ENCODE measurements at places on chromosomes 1 and 21.

GRCh38 chr1:65564493-65564892, 144.0 kb downstream of the LEPR start:
- DNase-seq = no peak

DNA sequence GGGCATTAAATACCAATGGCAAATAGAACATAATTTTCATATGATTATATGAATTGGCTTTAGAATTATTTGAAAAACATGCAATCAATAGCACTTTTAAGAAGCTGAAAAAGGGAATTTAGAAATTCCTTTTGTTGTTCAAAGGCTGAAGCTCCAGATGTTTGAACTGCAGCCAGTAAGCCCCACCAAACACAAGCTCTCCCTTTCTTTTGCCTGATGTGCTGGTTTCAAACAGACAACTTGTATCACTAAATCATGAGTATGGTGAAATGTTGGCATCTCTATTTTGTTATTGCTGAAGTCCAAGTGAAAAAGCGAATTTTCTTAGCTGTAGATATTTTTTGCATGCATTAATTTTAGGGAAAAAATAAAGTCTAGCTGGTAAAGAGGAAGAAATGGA, 27.5 kb upstream of the NCAM2 start:
- DNase-seq = no peak

GRCh38 chr1:62304515-62304914, 14.7 kb downstream of the KANK4 start:
- DNase-seq = no peak

DNA sequence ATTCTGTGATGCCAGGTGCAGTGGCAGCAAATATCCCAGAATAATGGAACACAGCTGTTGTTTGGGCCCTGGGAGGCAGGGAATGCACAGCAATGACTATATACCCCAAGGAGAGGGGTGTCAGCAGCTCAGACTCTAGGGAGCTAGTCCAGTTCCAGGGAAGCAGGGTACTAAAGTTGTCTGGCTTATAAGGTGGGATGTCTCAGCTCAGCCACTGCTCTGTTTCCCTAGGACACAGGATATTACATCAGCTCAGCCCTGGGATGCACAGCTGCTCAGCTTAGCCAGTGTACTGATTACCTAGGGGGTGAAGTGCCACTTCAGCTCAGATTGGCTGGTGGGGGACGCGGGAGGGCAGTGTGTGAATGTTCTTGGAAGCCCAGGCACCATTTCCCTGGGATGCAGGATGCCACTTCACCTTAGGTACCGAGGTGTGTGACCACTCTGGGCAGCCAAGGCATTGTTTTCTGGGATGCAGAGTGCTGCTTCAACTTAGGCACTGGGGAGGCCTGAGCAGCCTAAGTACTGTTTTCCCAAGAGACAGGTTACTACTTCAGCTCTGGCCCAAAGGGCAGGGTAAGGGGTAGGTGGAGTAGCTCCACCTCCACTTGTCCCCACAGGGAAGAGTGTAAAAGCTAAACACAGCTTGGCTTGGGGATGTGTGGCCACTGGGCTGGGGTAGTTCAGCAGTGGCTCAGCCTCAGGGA, 59.4 kb downstream of the DIPK1A start:
- no peak for DNase-seq

DNA sequence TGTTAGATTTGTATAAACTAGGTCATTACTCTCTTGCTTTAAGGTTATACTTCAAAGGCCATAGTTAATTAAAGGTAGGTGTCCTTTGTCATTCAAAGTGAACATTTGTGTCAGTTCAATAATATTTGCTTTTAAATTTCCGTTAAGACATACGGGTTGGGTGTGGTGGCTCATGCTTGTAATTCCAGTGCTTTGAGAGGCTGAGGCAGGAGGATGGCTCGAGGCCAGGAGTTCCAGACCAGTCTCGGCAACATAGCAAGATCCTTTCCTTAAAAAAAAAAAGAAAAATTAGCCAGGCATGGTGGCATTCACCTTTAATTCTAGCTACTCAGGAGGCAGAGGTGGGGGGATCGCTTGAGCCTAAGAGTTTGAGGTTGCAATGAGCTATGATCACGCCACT, 80.4 kb downstream of the KIF26B start:
- DNase-seq = no peak

GRCh38 chr21:28356422-28356821, 636.3 kb downstream of the LTN1 start:
- DNase-seq = no peak

- DNase-seq = no peak
These were observed 133.2 kb downstream of the ADSS2 start for GRCh38 chr1:244318512-244318911.

DNA sequence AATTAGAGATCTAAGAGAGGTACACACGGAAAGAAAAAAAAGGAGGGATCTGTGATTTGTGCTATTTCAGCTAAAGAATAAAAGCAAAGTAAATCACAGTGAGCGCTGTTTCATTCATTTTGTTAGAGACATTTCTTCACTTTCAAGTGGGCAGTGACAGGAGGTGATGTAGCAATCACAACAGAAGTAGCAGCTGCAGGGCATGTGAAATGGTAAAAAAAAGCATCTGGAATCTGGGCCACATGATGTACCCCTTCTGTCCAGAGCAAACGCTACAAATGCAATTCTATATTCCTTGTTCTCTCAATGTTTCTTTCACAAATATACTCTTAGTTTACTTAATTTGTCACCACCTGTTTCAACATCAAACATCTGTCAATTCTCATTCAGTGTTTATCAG, 786.5 kb downstream of the LRRIQ3 start:
- DNase-seq = no peak

DNA sequence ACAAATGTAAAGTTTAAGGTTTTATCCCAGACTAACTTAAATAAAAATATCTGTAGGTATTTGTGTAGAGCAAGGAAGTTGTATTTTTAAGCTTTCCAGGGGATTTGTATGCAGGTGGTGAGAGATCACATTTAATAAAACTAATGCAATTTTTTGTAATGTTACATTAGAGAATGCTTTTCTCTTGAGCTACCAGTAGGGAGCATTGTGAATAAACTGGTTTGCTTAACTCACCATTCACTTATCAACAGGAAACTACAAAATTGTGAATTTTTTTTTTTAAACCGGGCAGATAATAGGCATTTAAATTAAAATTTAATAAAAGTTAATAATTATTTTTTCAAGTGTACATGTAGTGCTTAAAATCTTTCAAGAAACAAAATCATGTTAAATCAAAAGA, 78.6 kb downstream of the IVNS1ABP start:
- DNase-seq = no peak

DNA sequence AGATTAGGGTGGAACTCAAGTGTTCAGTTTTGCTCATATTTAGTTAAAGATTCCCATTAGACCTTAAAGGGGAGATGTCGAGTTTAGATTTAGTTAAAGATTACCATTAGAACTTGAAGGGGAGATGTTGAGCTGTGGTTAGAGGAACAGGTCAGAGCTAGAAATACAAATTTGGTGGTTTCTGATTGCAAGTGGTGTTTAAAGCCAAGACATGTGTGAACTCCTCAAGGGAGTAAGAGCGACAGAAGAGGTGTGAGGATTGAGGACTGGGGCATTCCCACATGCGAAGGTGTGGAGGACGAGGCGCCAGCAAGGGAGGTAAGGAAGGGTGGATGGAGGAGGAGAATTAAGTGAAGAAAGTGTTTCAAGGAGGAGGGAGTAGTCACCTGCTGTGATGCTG, 168.6 kb downstream of the IER5 start:
- no peak for DNase-seq

Measured in stimulated activated CD4-positive, alpha-beta T cell treated with anti-CD3 and anti-CD28 coated beads, TNF-alpha, amount 100 ng/mL, for 1 hour (primary cell).